ENCODE measurements at places on chromosomes 1 and 21.

DNA sequence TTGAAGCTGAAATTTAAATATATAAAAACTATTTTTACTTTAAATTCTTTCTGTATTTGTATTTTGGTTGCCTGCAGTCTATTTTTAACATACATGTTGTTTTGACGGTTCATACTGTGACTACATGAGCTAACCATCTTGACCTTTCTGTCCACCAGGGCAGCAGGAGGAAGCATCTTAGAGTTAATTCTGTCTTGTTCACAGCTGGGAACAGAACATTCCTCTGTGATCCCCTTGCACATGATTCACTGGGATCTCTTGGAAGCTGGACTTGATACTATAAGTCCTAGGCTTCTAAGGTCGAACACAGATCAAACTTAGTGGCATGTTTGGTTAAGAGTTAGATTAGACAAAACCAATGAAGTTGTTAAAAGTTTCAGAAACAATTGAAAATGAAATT lies 99.7 kb downstream of the NFIA start:
- no peak for DNase-seq

DNA sequence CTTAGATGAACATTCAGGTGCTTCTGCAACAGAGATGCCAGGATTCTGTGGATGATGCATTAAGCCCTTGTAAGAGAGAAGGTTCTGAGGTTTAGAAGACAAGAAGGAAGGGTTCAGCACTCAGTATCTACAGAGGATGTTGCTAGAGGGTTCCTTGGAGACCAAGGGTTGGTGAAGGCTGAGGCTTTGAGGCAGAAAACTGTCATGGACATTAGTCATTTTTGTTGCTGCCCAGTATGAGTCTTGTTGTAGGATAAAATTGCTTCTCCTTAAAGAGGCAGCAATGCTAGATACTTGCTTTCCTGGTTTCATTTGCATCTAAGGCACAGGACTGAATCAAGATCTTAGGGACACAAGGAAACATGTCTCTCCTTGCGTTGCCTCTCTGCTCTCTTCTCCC lies 319.4 kb upstream of the NFIA start:
- no peak for DNase-seq

GRCh38 chr1:60427194-60427593 lies 353.6 kb upstream of the C1orf87 start:
- no peak for DNase-seq

GRCh38 chr1:7705908-7706216 lies 65.2 kb upstream of the VAMP3 start:
- DNase-seq, result no peak

DNA sequence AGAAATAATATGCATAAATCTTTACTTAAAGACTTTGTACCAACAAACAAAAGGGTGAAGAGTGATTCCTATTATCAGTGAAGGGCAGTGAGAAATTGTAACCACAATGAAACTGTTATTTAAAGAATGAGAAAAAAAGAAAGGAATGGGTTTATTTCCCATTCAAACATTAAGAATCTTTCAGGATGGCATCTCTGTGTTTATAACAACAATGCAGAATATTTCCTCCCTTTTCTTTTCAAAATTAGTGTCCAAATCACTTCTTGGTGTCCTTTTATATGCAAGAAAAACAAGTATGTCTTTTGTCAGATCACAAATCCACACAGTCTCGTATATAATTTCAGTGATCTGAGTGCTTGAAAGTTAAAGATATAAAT lies 61.2 kb downstream of the PTPRC start:
- DNase-seq, result no peak

- DNase-seq, result no peak
Observed at GRCh38 chr1:172351754-172352161, 68.7 kb upstream of the C1orf105 start.

DNA sequence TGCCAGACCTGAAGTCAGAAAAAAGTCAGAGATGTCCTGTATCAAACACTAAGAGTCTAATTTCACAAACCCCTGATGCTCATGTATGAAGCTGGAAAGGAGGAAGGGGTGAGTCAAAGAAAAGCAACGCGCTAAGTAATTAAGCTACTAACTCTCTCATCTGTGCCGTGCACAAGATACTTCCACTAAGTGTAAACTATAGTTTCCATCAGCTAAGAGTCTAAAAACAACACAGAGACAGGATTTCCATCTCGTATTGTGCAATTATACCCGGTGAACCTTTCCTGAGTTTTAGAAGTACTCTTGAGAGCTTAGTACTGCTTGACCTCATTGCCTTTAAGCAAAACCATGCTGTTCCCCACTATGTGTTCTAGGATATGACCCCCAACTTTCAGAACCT lies 19.0 kb downstream of the DNALI1 start:
- no peak for DNase-seq

GRCh38 chr1:226674892-226675714 lies 64.0 kb downstream of the ITPKB start:
- peak; percentile 57 for DNase-seq

DNA sequence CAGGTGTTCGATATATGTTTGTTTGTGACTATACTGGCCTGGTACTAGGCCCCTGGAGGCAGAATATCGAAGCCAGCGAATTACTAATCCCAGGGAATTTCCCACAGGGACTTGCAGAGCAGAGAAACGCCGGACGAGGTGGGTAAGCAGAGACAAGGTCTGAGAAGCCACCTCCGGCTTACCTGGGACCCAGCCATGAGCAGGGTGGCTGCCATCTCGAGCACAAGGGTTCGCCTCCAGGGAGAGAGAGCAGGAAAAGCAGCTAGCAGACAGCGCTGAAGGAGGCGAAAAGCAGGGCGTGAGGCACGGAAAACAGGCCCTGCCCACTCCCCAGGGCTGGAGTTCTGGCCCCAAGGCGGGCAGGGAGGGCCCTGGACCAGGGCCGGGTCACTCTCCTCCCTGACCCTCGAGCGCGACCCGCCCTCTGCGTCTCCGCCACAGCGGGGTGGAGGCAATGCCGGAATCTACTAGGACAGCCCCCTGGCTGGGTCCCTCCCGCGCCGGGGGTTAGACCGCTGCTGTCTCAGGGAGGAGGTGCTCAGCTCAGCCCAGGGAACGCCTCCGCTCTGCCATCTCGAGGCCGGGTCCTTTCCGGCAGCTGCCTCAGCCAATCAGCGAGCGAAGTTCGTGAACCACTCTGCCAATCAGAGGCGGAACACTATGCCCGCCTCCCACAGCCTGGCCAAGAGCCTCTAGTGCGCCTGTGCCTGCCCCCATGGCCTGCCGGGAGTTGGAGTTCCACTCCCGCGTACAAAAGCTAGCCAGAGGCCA lies 1.7 kb downstream of the ZNF436 start:
- peak; percentile 99 for DNase-seq

GRCh38 chr1:213061263-213061662 lies 10.2 kb downstream of the RPS6KC1 start:
- DNase-seq, result no peak

DNA sequence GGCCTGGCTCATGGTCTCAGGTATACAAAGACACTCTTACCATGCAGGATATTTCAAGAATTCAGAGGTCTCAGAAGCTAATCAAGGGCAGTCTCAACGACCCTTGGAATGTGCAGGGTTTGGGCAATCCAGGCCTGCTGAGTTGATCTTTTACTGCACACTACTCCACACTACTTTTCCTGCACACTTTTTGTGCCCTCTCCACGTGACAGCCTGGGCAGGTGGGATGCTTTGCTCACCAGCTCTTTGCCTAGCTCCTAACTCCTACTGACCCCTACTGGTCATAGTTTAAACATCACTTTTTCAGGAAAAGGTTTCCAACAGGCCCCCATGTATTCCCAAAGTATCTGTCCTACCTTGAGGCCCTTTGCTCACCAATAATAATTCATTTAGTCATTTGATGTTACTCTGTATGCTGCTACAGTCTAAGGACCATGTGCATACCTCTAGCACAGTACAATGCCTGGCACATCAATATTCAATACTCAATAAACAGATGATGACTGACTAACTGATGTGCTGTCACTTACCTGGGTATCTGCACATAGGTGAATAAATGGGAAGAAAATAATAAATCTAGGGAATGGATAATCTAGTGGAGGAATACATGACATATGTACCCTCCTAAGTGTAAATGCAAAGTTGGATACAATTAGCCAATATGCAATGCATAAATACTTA lies 9.6 kb downstream of the DUSP23 start:
- DNase-seq, result no peak

DNA sequence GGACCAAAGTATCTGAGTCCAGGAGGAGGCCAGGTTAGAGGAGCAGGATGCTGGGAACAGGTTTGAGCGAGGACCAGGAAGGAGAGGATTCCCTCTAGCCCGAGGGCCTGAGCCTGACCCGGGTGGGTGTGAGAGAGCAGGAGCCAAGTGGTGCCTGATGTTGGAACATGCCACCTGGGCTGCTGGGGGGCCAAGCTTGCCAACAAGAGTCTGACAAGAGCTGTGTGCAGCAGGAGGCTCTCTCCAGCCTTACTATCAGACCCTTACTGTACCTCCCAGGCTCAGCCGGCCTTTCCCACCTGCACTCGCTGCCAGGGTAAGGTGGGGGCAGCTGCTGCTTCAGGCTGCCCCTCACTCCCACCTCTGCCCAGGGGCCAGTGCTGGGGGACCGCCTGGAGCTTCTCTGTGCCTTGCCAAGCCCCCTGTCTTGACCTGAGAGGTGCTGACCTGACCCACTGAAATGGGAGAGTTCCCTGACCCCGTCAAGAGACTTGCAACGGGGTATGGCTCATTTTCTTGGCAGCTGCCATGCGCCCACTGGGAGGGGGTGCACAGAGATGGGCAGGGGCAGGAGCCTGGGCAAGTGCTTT lies 159.6 kb upstream of the VAMP3 start:
- no peak for DNase-seq

- no peak for DNase-seq
Observed at GRCh38 chr1:221327954-221328353, 413.9 kb downstream of the DUSP10 start.

DNA sequence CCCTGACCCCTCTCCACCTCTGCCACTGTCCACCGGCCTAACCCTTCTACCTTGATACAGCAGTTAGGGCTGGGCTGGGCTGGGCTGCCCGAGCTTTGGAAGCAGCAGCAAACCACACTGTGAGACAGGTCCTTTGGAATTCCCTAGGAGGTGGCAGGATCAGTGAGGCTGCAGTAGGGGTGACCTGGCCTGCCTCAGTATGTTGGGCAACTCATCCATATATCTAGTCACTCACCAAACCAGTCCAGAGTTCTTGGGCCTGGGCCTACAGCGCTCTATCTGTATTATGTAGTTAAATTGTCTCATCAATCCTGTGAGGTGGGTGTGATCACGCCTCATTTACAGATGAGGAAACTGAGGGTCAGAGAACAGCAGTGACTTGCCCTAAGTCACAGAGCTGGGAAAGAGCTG lies 13.3 kb upstream of the SYNC start:
- DNase-seq, result no peak

GRCh38 chr1:199742547-199742946 lies 285.0 kb upstream of the NR5A2 start:
- DNase-seq, result no peak

DNA sequence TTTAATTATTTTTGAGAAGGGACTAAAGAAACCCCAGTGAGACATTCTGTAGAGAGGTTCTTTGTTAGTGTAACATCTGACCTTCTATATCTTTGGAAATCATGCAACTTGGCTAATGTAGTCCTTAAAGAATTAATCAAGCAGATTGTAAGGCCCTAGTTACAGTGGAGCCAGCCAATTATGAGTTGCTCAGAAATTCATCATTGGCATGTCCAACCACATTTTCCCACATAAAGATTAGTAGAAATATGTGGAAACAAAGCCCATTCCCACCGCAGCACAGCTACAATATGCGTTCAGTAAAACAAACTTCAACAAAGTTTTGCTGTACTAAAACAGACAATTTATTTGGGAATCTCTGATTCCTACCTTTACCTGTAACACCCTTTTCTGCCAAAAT lies 27.8 kb downstream of the WNT2B start:
- DNase-seq, result no peak

- DNase-seq, result no peak
Observed at GRCh38 chr1:216222288-216222687, 201.0 kb downstream of the USH2A start.

GRCh38 chr1:200314085-200314750 lies 95.6 kb downstream of the ZNF281 start:
- DNase-seq, result no peak

DNA sequence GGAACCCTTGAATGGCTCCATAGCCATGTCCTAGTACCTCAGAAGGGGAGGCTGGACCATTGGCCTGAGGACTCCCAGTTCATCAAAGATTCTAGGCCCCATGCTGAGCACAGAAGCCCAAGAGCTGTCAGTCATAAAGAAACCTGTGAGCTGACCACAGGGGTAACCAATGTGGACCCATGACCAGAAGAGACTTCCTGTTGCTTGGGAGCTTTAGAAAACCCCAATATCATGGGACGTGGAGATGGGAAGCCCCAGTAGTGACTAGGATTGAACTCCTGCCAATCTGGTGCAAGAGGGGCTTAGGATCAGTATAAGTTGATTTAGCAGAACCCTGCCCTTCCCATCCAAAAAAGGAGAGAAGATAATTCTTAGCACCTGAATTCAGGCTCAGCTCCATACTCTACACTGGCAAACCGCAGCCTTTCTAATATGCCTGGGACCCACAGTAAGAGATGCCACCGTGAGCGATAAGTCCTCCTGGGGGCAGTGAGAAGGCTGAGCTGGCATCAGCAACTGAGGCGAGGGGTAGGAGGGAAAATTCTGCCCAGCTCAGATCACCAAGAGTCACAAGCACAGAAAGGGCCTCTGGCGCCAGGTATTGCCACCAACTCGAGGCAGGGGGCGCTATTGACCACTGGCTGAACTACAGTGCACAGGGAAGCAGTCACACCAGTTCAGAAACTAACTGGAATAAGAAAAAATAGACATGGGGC lies 108.9 kb downstream of the CAPN8 start:
- DNase-seq, result peak; percentile 43

DNA sequence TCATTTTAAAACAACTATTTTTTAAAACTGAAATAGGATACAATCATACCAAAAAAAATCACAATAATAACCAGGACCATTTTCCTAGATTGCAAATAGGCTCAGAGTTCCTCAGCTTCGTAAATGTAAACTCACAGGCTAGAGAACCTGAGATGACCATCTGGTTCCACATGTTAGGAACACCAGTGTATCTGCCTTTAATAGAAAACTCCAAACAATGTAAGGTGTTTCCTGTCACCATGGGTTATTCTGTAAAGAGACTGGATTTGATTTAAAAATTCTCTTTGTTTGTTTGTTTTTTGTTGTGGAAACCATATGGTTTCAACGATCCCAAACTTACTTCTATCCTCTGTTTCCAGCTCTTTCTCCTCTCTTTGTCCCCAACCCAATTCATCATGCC lies 197.5 kb downstream of the ZZZ3 start:
- no peak for DNase-seq

DNA sequence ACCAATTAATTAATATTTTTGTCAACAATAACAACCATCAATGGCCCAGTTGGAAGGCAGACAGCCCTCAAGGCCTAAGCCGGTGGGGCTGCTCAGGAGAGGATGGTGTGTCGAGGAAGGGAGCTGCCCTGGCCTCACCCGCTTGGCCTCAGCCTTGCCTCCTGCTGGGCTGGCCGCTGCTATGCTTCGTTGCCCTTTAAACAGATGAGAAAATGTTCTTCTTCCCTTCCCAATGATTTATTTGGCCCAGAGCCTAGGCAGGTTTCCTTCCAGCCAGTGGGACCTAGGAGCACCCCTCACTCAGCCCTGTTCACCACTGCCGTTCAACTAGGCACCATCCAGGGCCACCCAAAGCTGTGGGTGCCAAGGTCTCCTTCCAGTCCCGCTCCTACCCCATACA lies 3.1 kb upstream of the ADGRB2 start:
- DNase-seq, result no peak

All from testis (tissue), 5 donors.